Fibroblast of lung (primary cell): ENCODE measurements at places on chromosomes 2 and 18. TPM values are rescaled to one million over a fixed set of nuclear protein-coding genes. Genes with fewer than 3 reads are reported as not detected.

The GNAL gene
- 0.05 and 0.16 TPM in 2 replicates for polyA plus RNA-seq

The ITGB6 gene
- polyA plus RNA-seq: 0.01 TPM in 2 replicates

The ATP6V1C2 gene
- polyA plus RNA-seq: 0.03 TPM in 1 of 2 replicates, not detected in the other

The CAVIN2 gene
- 25.1 and 26.4 TPM in 2 replicates for polyA plus RNA-seq

The CTNNA2 gene
- not detected in 2 replicates for polyA plus RNA-seq

The ITGA4 gene
- 27.3 and 44.6 TPM in 2 replicates for polyA plus RNA-seq

The GPR155 gene
- 2.3 and 5.1 TPM in 2 replicates for polyA plus RNA-seq

The MOCOS gene
- polyA plus RNA-seq: 2.0 TPM in 2 replicates

The ANKRD30BL gene
- not detected in 2 replicates for polyA plus RNA-seq

The DSG1 gene
- not detected in 2 replicates for polyA plus RNA-seq

The NCK2 gene
- polyA plus RNA-seq: 20.3 and 51.3 TPM in 2 replicates

The REEP1 gene
- 0.02 and 0.14 TPM in 2 replicates for polyA plus RNA-seq

The CKAP2L gene
- 4.4 and 14.5 TPM in 2 replicates for polyA plus RNA-seq

The HRH4 gene
- 0.01 TPM in 1 of 2 replicates, not detected in the other for polyA plus RNA-seq

The RESP18 gene
- not detected in 2 replicates for polyA plus RNA-seq

The C1GALT1C1L gene
- 0.82 and 1.9 TPM in 2 replicates for polyA plus RNA-seq

The ALPP gene
- polyA plus RNA-seq: not detected in 2 replicates

The ACVR1C gene
- polyA plus RNA-seq: 0.09 and 0.35 TPM in 2 replicates

The VIL1 gene
- polyA plus RNA-seq: not detected in 2 replicates

The ADGRF3 gene
- polyA plus RNA-seq: 0.06 and 0.24 TPM in 2 replicates

The RTN4 gene
- 1,270 and 1,326 TPM in 2 replicates for polyA plus RNA-seq

The SPOPL gene
- polyA plus RNA-seq: 8.5 and 11.5 TPM in 2 replicates

The PAX3 gene
- not detected in 2 replicates for polyA plus RNA-seq

The TTC32 gene
- polyA plus RNA-seq: 4.7 and 6.0 TPM in 2 replicates

The TMEM247 gene
- not detected in 2 replicates for polyA plus RNA-seq

The CFC1 gene
- polyA plus RNA-seq: not detected in 2 replicates

The SGPP2 gene
- polyA plus RNA-seq: not detected in 2 replicates

The LDAH gene
- 19.1 and 20.5 TPM in 2 replicates for polyA plus RNA-seq

The SERPINB3 gene
- not detected in 2 replicates for polyA plus RNA-seq

The SCN7A gene
- 3.9 and 8.9 TPM in 2 replicates for polyA plus RNA-seq

The GIGYF2 gene
- 31.1 and 33.6 TPM in 2 replicates for polyA plus RNA-seq

The GKN2 gene
- not detected in 2 replicates for polyA plus RNA-seq

The MGAT4A gene
- 0.08 and 0.10 TPM in 2 replicates for polyA plus RNA-seq
